ENCODE measurements at places on chromosomes 6 and 20.

GRCh38 chr6:22113026-22113766, 183.6 kb downstream of the PRL start:
- no peak for DNase-seq

DNA sequence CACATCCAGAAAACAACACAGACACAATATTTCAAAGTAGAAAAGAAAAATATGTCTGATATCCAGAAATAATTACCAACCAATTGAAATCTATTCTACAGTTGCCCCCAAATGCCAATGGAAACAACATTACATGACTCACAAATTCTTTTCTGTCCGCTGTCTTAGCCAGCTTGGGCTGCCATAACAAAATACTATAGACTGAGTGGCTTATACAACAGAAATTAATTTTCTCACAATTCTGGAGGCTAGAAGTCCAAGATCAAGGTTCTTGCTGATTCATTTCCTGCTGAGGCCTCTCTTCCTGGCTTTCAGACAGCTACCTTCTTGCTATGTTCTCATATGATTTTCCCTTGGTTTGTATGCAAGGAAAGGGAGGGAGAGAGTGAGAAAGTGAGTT, 698.1 kb downstream of the DHX35 start:
- DNase-seq = no peak

- DNase-seq = no peak
Observed at GRCh38 chr20:58014628-58015315, 213.7 kb downstream of the ANKRD60 start.

DNA sequence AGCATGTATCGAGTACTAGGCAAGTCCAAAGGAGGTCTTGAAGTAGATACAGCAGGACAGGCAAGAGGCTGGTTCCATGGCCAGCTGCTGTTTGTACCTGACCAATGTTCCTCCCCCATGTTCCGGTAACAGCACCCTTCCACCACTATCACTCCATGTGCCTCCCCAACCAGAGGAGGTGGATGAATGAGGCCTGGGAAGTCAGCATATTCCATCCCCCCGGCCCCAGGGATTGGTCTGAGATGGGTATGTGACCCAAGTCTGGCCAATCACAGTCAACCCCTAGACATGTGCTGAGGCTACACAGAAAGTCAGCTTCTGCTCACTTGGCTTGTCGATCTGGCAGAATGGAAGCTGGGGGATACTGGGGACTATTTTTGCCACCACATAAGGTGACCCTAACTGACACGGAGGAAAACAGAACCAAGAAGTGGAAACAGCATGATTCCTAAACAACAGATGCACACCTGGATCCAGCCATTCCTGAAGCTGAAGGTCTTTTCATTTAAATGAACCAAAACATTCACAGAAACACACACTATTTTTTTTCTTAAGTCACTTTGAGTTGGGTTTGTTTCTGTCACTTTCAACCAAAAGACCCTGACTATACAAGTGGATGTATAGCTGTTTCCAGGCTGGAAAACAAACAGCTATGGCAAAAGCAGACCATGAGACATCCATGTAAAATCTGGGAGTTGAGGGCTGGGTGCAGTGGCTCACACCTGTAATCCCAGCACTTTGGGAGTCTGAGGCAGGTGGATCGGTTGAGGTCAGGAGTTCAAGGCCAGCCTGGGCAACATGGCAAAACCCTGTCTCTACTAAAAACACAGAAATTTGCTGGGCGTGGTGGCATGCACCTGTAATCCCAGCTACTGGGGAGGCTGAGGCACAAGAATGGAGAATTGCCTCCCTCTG, 70.4 kb upstream of the PTPN1 start:
- DNase-seq = no peak

GRCh38 chr6:38180586-38180985, 361.1 kb downstream of the ZFAND3 start:
- no peak for DNase-seq

DNA sequence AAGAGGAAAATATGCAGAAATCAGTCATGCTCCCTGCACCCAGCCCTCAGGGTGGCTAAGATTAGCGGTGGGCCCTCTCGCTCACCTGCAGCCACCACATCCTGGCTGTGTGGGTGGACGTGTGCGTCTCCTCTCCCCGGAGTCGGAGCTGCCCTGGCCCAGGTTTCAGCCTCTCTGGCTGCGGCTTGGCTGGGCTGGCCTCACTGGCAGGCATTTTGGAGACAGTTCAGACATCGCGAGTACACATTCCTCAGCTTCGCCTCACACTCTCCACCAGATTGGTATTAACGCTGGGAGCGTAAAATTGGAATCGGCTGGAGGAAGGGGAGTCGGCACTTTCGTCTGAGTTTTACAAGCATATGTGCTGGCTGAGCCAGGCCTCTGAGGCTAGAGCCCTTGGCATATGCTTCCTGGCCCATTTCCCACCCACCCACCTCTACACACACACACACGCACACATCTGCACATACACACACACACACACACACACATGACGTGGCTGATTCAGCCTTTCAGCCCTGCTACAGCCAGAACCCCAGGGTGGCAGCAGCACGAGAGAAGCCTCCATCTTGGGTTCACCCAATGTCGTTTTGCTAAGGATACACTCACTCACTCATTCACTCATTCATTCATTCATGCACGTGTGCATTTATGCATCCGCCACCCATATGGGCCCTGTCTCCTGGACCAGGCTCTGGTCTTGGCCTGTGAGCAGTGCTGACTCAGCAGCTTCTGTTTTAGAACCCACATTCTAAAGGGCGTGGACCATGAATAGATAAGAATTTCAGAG, 42.9 kb downstream of the BCAS4 start:
- no peak for DNase-seq

DNA sequence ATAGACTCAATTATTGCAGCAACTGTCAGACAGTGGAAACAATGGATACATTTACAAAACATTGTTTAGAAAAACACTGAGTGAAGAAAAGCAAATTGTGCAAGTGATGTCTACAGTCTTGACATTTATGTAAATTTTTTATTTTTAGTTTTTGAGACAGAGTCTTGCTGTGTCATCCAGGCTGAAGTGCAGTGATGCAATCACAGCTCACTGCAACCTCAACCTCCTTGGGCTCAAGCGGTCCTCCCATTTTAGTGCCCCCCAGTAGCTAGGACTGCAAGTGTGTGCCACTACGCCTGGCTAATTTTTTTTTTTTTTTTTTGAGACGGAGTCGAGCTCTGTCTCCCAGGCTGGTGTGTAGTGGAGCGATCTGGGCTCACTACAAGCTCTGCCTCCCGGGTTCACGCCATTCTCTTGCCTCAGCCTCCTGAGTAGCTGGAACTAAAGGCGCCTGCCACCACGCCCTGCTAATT, 9.7 kb downstream of the CNBD2 start:
- DNase-seq = no peak

- no peak for DNase-seq
Observed at GRCh38 chr6:21151119-21151518, 442.4 kb upstream of the SOX4 start.

DNA sequence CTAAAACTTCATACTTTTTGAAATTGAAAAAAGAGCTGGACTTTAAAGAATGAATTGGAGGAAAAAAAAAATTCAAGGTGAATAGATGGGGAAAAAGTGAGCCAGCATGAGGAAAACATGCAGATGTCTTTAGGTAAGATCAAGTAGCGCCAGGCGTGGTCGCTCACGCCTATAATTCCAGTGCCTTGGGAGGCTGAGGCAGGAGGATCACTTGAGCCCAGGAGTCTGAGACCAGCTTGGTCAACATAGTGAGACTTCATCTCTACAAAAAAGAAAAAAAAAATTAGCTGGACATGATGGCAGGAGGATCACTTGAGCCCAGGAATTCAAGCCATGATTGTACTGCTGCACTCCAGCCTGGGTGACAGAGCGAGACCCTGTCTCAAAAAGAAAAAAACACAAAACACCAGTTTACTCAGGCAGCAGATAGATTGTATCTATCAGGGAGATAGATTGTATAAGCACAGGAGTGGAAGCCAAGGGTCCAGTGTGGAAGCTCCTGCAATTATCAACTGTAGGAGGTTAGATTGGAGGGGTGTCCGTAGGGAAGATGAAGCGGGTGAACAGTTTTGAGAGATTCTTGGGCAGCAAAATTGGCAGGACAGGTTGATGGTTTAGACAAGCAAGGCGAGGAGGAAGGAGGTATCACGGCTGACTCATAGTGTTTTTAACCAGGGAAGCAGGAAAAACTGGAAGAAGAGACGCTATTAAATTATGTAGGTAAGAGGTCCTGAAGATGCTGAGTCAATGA, 97.6 kb upstream of the ZNF217 start:
- no peak for DNase-seq

DNA sequence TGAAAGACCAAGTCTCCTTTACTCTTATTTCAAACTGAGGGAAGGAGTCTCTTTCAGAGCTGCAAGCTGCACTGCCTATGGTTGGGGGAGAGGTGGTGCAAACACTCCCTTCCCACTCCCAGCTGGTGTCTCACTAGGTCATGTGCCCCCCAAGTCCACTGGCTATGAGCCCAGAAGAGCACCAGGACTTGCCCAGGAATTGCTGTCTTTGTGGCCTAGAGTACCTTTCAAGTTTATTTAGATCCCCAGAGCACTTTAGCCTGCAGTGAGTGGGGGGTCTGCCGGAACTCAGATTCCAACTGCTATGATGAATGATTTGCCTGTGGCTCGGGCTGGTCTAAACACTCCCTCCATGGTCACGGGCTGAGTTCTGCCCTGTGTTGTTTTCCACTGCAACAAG, 192.6 kb upstream of the CITED2 start:
- no peak for DNase-seq
